ENCODE measurements at places on chromosomes 13 and 19.

GRCh38 chr19:3346677-3347353 lies 19.6 kb upstream of the NFIC start:
- no peak for DNase-seq

- no peak for DNase-seq
Measured at GRCh38 chr13:23871616-23872220, 17.5 kb downstream of the MIPEP start.

- no peak for DNase-seq
Measured at GRCh38 chr13:46775385-46776107, 21.4 kb downstream of the ESD start.

DNA sequence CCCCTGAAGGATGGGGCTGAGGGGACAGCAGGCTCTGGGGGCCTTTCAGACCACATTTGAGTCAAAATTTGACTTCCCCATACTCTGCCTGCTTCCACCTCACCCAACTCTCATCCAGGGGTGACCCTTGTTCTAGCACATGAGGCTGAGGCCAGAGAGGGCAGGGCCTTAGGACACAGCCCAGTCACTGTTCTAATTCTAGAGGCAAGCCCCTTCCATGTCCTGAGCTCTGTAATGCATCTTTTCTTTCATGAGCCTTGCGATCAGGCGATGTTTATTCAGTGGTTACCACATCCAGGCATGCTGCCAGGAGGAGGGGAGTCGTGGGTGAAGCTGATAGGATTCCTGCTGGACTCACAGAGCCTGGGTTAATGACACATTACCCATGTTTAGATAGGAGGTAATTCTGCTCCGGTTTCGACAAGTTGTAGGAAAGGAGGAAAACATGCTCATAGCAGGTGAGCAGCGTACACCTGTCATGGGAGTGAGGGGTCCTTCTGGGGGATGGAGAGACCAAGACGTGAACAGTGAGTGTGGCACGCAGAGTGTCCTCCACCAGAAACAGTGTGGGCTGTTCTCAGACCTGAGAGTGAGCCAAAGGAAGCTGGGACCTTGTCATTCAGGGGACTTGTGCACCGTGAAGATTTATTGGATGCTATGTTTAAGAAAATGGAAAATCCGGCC lies 9.3 kb downstream of the RPS9 start:
- DNase-seq, result peak; percentile 84

GRCh38 chr19:55257461-55258420 lies 1.1 kb downstream of the PPP6R1 start:
- DNase-seq, result peak; percentile 38

- DNase-seq, result no peak
Measured at GRCh38 chr19:49513746-49514118, 1.3 kb downstream of the FCGRT start.

DNA sequence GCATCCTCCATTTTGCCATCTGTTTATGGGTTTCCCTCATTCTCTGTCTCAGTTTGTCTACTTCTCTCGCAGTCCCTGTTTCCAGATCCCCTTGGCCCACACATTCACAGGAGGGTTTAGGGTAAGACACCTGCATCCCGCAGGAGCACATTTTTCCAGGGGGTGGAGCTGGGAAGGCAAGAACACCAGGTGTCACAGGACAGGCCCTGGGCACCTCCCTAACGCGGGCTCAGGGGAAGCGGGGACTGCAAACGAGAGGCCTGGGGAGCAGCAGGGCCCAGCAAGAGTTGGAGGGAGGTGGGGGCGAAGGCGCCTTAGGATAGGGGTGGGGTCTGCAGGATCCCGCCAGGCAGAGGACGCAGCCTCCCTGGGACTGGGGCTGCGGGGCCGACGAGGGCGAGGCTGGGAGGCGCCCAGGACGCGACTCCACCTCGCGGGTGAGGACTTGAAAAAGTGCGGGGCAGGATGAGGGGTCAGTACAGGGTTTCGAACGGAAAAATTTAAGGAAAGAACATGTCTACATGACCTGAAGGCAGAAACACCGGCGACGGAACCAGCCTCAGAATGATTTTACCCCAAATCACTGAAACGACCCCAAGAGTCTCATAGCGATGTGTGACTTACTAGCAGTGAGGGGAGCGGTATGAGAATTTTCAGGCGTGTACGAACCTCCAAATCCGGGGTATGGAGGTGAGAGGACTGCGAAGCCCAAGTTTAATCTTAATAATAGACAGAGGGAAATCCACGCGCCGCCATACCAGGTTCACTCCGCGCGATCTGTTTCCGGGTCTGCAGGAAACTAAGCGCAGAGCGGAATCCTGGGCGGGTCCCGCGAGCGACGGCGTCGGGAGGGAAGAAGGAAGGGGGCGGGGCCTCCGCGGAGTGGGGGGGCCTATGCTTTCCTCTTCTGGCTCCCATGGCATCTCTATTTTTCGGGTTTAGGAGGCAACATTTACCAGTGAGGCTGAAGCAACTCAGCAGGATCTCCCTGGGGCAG lies 7.1 kb upstream of the ERVV-2 start:
- DNase-seq, result no peak

DNA sequence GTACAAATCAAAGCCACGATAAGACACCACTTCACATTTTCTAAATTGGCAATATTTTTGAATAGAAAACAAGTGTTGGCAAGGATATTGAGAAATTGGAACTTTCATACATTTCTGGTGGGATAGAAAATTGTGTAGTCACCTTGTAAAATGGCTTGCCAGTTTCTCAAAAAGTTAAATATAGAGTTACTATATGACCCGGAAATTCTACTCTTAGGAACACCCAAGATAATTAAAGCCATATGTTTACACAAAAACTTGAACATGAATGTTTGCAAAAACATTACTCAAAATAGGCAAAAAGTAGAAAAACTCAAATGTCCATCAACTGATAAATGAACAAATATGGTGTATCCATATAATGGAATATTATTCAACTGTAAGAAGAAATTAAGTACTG lies 552.5 kb downstream of the TBC1D4 start:
- no peak for DNase-seq

DNA sequence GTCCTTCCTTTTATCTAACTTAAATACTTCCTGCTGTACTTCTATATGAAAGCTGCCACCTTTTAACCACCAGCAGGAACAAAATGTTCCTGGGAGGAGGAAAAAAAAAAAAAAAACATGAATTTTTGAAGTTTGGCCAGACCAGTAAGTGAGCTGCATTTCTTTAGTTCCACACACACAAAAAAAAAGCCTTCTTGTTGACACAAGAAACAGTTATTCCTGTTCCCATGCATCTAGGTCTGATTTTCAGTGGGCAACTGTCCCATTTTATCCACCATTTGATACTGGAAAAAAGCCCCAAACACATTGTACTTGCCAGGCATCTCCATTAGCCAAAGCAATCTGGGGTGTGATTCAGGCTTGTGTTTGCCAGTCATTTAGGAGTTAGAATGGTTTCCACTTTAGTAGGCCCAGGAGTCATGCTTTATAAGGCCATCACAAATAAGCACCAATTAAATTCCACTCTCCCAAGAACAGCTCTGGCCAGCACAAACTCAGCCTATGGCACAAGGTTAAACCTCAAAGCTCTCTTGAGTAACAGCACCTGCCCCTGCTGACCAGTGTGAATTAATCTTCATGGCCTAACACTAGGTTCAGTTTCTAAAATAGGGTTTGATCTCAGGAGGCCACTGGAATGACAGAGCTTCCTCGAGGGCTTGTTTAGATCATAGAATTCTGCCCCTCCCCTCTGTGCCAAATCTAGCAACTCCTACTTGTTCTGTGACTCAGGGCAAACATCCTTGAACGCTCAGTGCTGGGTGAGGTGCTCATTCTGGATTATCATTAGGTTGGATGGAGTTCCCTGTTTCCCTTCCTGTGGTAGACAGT lies 67.1 kb downstream of the NUFIP1 start:
- DNase-seq, result no peak

DNA sequence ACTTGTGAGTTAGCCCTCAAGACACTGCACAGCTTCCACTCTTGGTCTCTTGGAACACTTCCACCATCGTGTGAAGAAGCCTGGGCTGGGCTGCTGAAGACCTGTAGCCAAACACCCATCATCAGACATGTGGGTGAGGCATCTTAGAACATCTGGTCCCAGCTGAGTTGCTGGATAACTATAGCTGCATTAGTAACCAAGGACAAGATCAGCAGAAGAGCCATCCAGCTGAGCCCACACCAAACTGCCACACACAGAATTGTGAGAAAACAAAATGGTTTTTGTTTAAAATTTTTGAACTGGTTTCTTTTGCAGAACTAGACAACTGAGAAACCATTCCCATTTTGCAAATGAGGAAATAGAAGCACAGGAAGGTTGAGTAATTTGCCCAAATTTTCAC lies 56.2 kb downstream of the CCNE1 start:
- DNase-seq, result no peak

DNA sequence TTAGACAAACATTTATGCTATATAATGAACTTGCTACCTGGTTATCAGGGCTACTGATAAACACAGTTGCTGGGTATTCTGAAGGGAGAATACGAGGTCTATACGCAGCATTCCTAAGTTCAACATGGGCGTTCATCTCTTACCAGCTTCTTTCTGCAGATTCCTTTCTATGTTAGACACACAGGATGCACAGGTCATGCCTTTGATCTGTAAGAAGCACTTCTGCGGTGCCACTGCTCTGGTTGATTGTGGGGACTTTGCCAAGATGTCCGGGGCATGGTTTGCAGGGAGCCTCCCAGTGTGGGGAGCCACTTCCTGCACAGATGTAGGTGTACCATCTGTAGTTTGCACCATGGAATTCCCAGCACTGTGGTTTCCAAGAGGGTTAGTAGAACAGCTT lies 40.9 kb downstream of the ATP7B start:
- no peak for DNase-seq

DNA sequence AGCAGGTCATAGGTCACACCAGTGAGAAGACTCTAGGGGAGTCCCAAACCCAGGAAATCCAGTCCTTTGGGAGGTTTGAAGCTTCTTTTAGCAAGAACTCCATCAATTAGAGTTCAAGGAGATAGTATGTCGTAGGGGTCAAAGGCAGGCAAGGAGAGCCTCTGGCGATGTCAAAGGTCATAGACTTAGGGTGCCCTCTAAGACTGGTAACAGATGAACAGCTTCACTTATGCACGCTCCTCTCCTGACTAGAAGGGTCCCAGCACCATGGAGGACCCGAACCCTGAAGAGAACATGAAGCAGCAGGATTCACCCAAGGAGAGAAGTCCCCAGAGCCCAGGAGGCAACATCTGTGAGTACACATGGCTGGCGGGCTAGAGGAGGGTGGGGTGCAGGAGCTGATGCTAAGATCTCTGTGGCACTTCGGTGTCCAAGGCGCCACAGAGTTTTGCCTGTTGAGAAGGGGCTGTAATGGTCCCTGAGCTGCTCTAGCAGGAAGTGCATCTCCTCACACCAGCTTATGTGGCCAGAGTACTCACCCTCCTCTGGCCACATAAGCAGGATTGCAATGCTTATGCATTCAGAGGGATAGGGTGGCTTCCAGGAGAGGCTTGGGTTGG lies 557 bp downstream of the ZNF576 start:
- DNase-seq, result no peak

DNA sequence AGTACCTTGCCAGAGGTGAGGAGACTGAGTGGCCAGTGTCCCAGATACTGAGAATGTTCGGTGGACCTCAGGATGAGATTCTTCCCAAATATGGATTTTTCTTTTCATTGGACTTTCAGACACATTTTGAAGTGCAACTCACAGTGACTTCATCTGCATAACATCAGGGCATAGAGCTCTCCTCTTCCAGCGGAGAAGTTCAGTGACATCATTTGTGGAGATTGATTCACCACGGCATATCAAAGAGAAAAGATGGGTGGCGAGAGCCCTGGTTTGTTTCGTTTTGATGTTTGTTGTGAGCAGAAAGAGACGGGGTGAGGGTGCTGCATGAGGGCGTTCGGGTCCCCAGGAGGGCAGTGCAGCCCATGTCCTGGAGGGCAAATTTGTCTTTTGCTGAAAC lies 120.1 kb upstream of the GPR12 start:
- DNase-seq, result no peak

DNA sequence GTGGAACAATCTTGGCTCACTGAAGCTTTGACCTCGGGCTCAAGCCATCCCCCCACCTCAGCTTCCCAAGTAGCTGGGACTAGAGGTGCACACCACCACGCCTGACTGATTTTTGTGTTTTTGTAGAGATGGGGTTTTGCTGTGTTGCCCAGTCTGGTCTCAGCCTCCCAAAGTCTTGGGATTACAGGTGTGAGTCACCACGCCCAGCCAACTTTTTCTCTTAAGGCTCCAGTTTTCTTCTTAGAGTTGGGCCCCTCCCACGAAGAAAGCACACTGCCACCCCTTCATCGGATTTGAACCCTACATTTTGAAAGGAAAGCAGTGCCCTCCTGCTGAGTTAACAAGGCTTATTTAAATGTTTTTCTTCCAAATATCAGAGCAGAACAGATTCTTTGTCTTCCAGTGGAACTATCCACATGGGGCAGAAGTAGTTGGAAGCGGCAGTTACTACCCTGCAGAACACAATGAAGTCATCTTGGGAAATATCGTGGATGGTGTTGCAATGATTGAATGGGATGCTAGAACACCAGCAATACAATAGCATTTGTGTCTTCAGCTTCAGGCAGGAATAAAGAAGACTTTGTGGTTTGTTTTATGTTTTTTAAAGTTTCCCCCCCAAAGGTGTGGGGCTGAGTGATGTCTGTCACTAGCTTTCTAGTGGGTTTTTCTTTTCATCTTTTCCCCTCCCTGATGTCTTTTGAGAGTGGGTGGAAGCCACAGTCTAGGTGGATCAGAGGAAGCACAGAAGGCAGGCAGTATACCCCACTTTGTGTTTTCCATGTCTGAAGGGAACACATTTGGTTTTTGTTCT lies 8.9 kb downstream of the ACTN4 start:
- no peak for DNase-seq

- no peak for DNase-seq
Measured at GRCh38 chr13:111006506-111007031, 91.7 kb upstream of the ANKRD10 start.

- peak; percentile 5 for DNase-seq
Measured at GRCh38 chr19:42154471-42155323, 22.5 kb upstream of the POU2F2 start.

GRCh38 chr13:36438594-36439483 lies 6.5 kb downstream of the CCNA1 start:
- DNase-seq, result no peak

DNA sequence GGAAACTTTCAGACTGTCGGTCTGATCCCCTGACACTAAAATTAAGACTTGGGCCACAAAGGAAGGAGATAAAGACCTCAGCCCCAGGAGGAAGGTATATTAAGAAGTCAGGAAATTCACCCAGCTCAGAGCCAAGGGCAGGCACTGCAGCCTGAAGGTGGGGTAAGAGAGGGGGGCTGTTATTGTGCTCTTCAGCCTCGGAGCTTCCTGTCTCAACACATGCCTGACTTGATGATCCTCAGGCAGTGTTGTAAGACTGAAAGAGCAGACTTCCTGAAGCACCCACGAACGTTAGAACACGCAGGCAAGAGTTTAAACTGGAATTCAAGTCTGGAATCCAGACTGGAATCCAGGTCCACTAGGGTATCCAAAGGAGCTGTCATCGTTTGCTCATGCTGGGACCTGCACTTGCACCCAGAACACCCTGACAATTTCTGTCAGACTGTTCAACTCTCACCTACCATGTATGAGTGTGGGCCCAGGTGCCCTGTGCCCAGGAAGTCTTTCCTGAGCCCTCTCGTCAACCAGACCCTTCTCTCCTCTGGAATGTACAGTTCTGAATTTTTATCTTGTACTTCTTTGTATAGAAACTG lies 10.7 kb upstream of the FLT1 start:
- DNase-seq, result no peak
